ENCODE measurements at places on chromosomes 5 and 9. TPM values are rescaled to one million over a fixed set of nuclear protein-coding genes. Genes with fewer than 3 reads are reported as not detected.

The GEMIN5 gene
- 16.7 TPM for total RNA-seq

The TTLL11 gene
- total RNA-seq: 41.3 TPM

The GABRB2 gene
- 0.92 TPM for total RNA-seq

The COL23A1 gene
- total RNA-seq: 1.8 TPM

The HTR1A gene
- not detected for total RNA-seq

The PRUNE2 gene
- 600 TPM for total RNA-seq

The SPAG8 gene
- 0.65 TPM for total RNA-seq

The NREP gene
- 8.9 TPM for total RNA-seq

The ZDHHC21 gene
- total RNA-seq: 11.6 TPM

The SPINK13 gene
- total RNA-seq: not detected

The CCDC183 gene
- 2.1 TPM for total RNA-seq

The IL3 gene
- total RNA-seq: not detected

The CLTB gene
- total RNA-seq: 229 TPM

The CERCAM gene
- total RNA-seq: 25.3 TPM

DNA sequence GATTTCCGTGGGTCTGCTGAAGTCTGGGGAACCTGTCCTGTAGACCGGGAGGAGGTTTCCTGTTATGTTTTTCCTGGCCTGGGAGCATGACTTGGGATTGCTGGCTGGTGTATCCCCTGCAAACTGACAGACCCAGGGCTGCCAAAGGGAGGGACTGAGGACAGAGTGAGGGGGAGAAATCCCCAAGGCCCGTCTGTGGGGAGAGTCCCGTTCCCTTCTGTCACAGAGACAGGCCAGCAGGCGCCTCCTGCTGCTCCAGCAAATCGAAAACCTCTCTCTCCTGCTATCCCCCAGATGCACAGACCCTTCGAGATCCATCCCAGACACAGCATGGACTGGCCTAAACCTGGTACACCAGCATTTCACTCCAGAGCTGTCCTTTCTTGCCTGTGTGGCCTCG lies 56.2 kb upstream of the ALDH1B1 start:
- DNase-seq: no peak

DNA sequence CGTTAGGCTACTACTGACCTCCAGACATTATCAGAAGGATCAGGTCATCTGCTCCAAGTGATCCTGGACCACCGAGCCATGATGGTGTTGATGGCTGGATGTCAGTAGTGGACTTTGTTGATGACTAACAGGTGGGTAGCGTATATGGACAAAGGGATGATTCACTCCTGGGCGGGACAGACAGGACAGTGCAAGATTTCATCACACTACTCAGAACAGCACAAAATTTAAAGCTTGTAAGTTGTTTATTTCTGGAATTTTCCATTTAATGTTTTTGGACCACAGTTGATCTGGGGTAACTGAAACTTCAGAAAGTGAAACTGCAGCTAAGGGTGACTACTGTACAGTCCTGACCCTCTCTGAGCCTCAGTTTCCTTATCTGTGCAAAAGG lies 12.7 kb downstream of the PDGFRB start:
- no peak for DNase-seq

- DNase-seq: no peak
Measured at GRCh38 chr5:107913494-107913893, 242.8 kb upstream of the EFNA5 start.

- DNase-seq: no peak
Measured at GRCh38 chr9:90167914-90168313, 474.7 kb downstream of the DIRAS2 start.

- no peak for DNase-seq
Measured at GRCh38 chr9:107665057-107665456, 175.5 kb upstream of the KLF4 start.

- DNase-seq: no peak
Measured at GRCh38 chr9:20591223-20591622, 31.1 kb downstream of the MLLT3 start.

DNA sequence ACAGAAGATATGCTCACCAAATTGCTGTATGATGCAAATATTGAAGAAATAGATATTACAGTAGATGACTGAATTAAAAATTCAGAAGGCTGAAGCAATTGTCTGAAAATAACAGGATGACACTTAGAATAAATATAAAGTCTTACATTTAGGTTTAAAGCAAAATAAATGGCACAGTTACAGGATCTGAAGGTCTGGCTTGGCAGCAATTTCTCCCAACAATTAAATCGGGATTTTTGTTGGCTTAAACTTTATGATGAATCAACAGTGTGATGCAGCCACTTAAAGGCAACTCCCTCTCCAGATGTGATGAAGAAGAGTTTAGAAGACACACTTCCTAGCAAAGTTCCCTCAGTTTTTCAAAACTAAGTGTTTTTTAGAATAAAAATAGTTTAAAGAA lies 80.5 kb downstream of the NREP start:
- DNase-seq: peak; percentile 4

- DNase-seq: no peak
Measured at GRCh38 chr5:61306531-61307131, 25.4 kb upstream of the ZSWIM6 start.

- DNase-seq: no peak
Measured at GRCh38 chr5:177086654-177087397, at the start of gene FGFR4. Gene FGFR4 (plus strand): TSS chr5:177086915. CDS start chr5:177089603, 2,688 bp downstream.

DNA sequence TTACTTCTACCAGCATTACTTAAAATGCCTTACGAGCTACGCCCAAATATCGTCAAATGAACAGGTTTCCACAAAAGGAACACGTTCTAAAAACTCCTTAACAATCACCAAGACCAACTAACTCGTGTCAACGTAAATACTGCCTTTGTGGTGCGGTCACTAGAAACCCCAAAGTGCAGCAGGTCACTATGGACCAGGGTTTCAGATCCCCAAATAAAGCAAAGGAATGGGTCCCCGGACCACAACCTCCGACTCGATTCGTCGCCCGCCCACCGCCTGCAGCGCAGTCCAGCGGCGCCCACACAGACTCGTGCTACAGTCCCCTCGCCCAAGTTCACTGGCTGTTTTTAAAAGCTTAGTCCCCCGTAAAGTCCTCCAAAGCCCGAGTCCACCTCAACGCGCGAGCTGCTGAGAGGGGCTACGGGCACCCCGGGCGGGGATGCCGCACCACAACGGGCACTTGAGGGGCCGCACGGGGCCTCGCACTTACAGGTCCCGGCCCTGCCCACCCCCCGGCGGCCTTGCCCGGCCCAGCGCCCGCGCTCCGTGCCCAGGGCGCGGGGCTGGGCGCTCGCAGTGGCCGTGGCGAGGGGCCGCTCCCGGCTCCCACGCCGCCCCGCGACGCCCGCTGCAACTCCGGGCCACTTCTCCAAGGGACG lies 1.1 kb downstream of the NFIB start:
- no peak for DNase-seq

- DNase-seq: no peak
Measured at GRCh38 chr5:127053049-127053448, 20.3 kb downstream of the C5orf63 start.

- peak; percentile 68 for DNase-seq
Measured at GRCh38 chr9:18921366-18922075, 111.5 kb downstream of the SAXO1 start.

- peak; percentile 68 for DNase-seq
Measured at GRCh38 chr9:20340511-20340861, 281.8 kb downstream of the MLLT3 start.

DNA sequence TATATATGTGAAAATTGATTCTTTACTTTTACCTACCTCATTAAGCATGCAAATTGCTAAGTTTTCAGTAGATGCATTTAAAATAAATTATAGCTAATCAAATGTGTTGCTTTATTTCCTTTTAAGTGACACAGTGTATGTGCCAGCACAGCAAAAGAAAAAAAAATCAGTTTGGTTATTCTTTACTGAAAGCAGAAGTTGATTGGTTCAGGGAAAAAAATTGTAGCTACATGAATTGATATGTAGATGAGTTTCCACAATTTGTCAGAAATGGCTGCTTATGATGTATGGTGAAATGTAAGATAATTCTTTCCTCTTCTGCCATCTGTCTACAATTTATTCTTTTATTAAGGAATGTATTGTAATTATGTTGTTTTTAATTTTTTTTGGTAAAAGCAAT lies 57.8 kb downstream of the PARP8 start:
- DNase-seq: no peak

- DNase-seq: no peak
Measured at GRCh38 chr9:110499608-110500007, 79.9 kb downstream of the SVEP1 start.

- no peak for DNase-seq
Measured at GRCh38 chr9:99948482-99948881, 42.0 kb downstream of the STX17 start.

- DNase-seq: no peak
Measured at GRCh38 chr5:66717455-66718373, 121.5 kb downstream of the MAST4 start.

DNA sequence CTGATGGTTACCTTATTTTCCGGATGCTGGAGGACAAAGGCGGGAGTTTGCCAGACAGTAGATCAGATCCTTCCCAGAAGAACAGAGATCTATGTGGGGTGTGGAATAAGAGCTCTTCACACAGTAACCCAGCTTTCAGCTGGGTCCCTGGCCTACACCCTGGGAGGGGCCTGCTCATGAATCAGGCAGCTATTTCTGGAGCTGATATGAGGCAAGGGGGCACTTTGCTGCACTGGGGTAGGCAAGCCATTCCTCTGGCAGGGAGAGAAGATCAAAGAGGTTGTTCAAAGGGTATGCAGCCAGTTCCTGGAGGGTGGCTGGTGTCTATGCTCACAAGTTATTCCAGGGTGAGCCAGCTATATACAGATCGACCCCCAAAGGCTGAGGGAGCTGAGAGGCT lies 48.6 kb downstream of the CYSTM1 start:
- DNase-seq: no peak

GRCh38 chr5:3736926-3737325 lies 141.3 kb downstream of the IRX1 start:
- no peak for DNase-seq

- DNase-seq: no peak
Measured at GRCh38 chr9:4799775-4800174, 7.0 kb downstream of the RCL1 start.

DNA sequence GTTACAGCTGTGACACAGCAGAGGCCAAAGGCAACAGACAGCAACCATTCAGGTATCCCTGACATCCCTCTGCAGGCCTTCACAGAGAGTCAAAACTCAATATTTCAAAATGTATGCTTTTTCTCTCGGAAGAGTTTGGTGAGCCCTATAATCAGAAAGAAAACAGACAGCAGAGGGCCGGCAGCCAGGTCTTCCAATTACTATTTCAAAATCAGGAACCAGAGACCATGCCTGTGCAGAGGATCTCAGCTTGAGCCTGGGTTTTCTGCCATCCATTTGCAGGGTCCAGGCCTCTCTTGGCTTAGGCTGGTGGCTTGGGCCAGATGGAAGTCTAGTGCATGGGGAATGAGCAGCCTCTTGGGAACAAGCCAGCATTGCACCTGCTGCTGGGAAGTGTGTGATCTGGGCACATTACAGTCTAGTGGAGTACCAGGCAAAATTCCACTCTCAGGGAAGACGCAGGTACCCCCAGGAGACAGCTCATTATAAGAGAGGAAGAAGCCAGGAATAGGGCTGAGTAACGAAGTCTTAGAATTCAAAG lies 231.3 kb downstream of the ENC1 start:
- peak; percentile 80 for DNase-seq

GRCh38 chr9:70318002-70318401 lies 59.2 kb downstream of the SMC5 start:
- no peak for DNase-seq

DNA sequence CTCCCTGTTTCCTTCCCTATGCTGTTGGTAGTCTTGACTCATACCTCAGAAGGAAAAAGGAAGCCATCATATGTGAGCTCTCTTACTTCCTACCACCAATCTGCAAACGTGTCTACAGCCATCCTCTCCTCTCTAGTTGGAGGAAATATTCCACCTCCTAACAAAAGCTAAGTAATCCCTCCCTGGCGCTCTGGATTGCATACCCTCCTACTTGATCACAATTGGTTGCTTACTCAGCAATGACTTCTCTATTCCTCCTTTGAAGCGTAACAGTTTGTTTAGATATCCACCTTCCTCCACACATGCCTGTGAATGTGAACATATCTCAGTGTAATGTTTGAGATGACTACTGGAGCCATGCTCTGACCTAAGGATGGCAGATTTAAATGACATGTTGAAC lies 18.2 kb downstream of the RUSC2 start:
- no peak for DNase-seq

DNA sequence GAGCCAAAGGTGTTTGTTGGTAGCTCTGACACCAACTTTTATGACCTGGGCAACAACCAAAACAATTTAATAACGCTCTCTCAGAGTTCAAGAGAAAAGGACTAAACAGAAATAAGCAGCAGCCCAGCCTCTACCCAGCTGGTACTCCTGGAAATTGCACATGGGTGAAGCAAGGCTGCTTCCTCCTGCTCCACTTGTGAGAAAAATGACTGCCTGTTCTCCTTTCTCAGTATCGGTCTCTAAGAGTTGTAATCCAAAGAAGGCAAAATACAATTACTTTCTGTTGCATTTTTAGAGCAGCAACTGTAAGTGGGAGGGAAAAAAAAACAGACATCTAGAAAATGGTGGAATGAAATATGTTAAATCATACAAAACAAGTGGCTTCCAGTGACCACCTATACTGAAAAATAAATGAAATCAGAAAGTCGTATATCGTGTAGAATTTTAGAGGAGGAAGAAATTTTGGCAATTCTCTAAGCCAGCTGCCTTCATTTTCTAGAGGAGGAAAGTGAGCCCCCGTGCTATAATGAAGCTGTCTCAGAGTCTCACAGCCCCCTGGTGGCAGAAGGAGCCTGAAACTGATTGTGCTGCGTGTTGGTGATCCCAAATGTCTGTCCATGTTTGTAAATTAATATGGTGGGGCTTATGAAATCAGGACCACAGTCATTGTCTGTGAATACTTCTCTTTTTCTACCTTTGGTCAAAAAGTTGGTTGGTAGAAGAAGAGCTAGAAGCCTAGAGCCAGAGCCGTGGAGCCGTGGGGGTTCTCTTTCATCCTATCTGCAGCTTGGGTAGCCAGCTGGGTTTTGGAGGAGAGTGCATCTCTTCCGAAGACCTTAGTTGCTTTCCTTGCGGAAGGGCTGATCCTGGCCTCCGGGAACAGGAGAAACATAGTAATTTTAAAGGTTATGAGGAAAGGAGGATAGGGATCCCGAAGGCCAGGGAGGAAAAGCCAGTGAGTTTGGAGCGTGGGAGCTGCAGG lies 139.9 kb downstream of the PIP5K1B start:
- DNase-seq: no peak

DNA sequence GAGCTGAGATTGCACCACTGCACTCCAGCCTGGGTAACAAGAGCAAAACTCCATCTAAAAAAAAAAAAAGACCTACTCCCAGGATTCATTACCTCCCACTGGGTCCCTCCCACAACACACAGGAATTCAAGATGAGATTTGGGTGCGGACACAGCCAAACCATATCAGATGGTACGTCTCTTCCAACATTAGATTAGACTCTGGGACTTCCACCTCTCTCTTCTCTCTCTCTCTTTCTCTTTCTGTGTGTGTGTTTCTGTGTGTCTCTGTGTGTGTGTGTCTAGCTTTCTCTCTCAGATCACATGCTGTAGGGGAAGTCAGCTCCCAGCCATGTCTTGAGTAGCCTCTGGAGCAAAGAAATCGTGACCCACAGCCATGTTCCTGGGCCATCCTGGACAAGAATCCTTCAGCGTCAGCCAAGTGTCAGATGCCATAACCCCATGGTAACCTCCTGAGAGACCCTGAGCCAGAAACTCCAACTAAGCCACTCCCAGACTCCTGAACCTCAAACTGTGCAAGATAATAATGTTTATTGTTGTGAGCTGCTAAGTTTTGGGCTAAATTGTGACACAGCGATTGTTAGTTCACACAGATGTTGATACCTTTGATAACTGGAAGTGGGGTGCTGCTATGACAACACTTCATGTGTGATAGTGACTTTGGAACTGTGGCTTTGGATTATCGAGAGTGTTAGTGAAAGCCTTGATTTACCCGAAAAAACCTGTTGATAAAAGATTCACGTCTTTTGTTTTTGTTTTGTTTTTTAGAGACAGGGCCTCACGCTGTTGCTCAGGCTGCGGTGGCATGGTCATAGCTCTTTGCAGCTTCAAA lies 4.1 kb upstream of the CMBL start:
- DNase-seq: no peak
